Activated CD4-positive, alpha-beta T cell treated with anti-CD3 and anti-CD28 coated beads, Interleukin-2, amount 10 ng/mL, durations not matched to agents 7 days and 5 days (primary cell): ENCODE measurements at places on chromosomes 7 and 10. TPM values are rescaled to one million over a fixed set of nuclear protein-coding genes. Genes with fewer than 3 reads are reported as not detected.

Gene NPY4R2
- total RNA-seq = not detected

Gene ANKRD2
- total RNA-seq = 0.37 TPM

Gene KIAA1217
- 0.32 TPM for total RNA-seq

Gene ITIH5
- total RNA-seq = not detected

Gene GHRHR
- total RNA-seq = not detected

Gene IQCE
- total RNA-seq = 13.8 TPM

Gene OR2A12
- not detected for total RNA-seq

Gene HOXA6
- total RNA-seq = not detected

Gene PLXDC2
- total RNA-seq = not detected

Gene CAV2
- total RNA-seq = not detected

Gene EN2
- total RNA-seq = not detected

Gene IL2RA
- 124 TPM for total RNA-seq

Gene KCNIP2
- total RNA-seq = 4.5 TPM

Gene C10orf143
- 5.5 TPM for total RNA-seq

Gene POM121L12
- not detected for total RNA-seq

Gene SCIN
- total RNA-seq = 1.6 TPM

Gene STAG3
- total RNA-seq = 24.2 TPM

Gene NMT2
- total RNA-seq = 50.9 TPM

Gene TRIM73
- 13.1 TPM for total RNA-seq

Gene CLRN3
- total RNA-seq = not detected

Gene UCN3
- not detected for total RNA-seq

Gene NXPH1
- total RNA-seq = not detected

Gene POLR1F
- total RNA-seq = 17.0 TPM
